Activated gamma-delta T cell (primary cell): ENCODE measurements at places on chromosomes 3 and 15.

GRCh38 chr3:45537970-45538640 lies 56.4 kb upstream of the LIMD1 start:
- DNase-seq: no peak

DNA sequence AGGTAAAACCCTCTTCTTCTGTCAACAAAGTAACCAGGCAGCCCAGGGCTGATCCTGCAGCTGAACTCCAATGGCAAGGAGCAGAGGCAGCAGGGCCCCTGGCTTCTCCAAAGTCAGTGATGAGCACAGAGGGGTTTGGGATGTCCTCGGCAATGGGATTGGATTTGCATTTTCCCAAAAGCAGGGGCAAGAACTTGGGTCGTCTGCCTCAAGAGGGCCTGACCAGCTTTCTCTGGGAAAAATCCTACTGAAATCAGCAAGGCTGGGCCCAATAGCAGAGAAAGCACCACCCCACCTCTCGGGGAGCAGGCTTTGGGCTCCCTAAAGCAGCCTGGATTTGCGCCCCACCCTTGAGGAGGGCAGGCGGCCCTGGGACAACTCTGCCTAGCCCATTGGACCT lies 210.0 kb upstream of the IGF1R start:
- no peak for DNase-seq

DNA sequence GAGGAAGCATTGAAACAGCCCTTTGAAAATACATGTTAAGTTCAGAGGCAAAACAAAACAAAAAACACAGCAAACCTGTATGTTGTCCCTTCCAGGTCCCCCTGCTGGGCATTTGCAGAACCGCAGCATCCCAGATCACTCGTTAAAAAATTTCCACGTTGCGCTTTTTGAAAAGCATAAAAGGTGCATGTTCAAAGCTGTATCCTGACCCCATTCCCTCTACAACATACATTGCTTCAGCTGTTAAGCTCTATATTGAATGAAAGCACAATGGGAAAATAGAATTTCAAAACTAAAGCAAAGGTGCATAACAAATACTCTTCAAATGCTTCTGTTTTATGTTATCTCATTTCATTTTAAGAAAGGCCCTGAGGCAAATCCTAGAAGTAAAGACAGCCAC lies 328.3 kb downstream of the THSD4 start:
- DNase-seq: no peak

- no peak for DNase-seq
Observed at GRCh38 chr3:174548841-174549623, 310.1 kb upstream of the NAALADL2 start.

DNA sequence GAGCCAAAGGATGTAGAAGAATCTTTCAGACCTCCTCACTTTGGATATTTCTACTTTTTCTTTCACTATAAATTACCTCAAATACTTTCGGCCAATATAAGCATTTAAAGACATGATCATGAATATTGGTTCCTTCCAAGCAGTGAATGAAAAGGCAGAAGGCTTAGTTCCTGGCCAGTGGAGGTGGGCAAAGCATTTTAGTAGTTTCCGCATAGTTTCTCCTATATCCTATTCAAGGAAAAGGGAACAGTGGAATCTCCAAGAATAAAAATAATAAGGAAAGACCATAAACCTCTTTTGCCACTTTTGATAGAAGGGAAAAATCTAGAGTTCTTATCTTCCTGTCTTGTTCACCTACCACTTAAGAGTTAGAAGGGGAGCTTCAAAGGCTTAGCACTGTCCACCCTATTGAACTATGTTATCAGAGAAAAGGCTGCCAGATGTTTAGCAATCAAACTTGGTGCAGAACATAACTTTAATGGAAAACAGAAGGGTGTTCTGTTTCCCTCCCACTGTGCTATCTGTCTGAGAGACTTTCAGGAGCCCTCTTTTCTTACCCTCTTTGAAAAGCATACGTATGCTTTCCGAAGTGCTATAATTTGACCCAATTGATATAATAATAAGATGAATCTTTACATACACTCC lies 155.6 kb upstream of the DPH6 start:
- DNase-seq: no peak

DNA sequence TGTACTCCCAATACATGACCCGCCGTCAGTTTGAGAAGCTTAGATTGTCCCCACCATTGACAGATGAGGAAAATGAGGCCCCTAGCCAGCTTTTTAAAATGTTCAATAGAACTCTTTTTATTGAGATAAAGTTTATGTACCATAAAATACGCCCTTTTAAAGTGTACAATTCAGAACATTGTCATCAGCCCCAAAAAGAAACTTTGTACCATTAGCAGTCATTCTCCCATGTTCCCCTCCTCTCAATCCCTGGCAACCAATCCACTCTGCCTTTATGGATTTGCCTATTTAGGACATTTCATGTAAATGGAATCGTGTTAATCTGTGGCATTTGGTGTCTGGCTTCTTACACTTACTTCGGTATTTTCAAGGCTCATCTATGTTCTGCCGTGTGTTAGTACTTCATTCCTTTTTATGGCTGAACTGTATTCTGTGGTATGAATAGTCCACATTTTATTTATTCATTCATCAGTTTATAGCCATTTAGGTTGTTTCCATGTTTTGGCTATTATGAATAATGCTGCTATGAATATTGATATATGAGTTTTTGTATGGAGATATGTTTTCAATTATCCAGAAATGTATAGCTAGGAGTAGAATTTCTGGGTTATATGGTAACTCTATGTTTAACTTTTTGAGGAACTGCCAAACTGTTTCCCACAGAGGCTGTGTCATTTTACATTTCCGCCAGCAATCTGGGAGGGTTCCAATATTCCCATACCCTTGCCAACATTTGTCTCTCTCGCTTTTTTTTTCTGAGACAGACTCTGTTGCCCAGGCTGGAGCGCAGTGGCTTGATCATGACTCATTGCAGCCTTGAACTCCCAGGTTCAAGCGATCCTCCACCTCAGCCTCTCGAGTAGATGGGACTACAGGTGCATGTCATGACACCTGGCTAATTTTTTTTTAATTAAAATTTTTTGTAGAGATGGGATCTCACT lies 15.3 kb upstream of the PTPN23 start:
- no peak for DNase-seq

GRCh38 chr15:48637639-48638038 lies 7.9 kb downstream of the FBN1 start:
- no peak for DNase-seq

DNA sequence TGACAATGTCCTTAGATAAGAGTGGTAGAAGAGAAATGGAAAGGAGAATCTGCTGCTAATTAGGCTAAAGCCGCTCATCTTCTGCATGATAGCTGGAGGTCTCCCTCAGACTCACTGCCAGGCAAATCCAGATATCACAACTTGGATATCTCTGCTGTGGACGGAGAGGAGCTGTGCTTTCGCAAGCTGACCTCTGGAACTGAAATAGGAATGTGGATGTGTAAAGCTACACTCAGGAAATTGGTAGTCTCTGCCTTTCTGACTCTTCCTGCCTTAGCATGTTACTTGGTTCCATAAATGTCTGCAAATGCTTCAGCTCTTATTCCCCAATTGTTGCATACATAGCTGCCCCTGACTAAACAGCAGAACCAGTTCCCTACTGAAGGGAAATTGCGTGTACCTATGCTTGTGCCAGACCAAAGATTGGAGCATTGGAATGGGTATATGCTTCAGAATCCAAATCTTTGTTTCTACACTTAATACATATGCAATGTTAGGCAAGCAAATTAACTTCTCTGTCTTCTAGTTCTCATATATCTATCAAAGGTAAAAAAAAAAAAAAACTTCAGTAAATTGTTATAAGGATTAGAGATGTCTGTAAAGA lies 74.7 kb upstream of the ROBO2 start:
- no peak for DNase-seq

DNA sequence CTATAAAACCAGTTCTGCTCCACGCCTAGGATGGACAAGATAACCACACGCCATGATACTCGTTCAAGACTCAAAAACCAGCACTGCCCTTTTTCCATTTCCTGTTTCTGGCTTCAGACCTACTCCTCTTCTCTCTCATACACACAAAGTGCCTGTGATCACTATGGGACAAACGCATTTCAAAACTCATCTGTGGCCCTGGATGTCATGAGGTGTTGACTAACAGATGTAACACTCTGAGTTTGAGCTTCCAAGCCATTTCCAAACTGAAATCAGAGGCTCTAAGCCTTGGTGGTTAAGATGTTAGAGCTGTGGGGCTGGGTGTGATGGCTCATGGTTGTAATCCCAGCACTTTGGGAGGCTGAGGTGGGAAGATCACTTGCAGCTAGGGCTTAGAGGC lies 55.7 kb upstream of the LMOD3 start:
- DNase-seq: no peak

DNA sequence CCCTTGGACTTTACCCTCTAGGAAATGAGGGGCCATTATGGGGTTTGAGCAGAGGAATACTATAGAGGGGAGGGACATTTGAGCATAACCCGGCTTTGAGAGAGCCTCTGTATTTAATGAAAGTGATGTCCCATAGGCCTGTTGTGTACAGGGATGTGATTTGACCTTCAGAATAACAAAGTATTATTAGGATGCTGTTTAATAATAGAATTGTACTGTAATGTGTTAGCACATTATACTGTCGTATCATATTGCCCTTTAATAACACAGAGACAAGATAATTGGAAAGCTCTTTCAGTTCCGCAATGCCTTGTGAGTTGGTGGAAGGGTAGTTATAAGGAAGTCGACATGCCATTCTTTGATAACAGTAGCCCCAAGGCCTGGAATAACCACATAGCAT lies 328.3 kb downstream of the RYR3 start:
- DNase-seq: no peak
